ENCODE measurements at places on chromosomes 12 and 14.

- DNase-seq, result no peak
Observed at GRCh38 chr12:80901661-80902060, 36.1 kb downstream of the LIN7A start.

DNA sequence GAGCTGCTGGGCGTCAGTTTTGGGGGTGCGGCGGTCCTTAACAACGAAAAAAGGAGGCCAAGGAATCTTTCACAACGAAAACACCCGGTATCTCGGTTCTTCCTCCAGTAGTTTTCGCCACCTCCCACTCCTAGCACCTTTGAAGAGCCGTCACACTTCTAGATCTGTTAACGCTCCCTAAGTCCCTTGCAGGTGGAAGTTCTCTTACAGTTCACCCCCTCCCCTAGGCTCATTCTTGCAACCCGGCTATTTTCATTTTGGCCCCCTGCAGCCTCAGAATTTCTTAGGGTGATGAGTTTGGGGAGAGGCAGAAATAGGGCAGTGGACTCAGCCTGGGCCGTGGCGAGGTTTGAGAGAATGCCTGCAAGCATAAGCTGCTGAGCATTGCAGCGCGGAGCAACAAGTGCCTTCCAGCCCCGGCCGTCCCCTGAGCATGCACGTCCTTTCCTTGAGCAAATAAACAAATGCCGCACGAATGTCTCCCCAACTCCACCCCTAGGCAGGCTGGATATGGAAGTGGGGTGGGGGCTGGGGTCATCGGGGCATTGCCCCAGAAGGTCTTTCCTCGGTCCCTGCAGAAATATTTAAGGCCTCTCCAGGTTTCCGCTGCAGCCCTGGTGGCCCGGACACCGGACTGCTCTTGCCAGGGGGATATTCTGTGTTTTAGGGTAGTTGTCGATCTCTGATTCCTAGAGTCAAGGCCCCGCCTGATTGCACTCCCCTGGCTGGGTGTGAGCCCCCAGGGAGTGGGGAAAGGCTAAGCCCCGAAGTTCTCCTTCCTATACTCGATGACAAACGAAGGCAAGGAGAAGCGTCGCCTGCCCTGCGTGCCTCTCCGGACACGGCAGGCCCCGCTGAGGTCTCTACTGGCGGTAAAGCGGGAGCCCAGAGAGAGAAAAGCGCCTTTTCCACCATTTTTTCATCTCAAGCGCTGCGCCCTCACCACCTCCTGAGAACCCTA lies 1.6 kb downstream of the RFX4 start:
- DNase-seq, result no peak

DNA sequence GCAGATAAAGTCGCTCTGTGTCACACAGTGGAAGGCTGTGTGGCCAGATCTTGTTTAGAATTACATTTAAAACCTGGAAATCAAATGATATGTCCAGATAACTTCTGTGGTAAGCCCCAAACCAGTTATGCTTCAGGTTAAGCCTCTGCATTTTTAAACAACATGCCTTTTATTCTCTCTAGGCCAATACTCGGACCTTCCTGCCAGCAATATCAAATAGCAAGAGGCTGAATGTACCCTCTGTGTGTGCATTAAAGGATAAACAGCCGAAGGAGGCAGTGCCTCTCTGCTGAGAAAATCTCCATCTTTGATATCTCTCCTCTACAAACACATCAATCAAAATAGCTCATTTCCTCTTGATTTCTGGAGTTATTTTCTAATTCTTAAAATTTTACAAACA lies 67.1 kb upstream of the TMEM260 start:
- no peak for DNase-seq

GRCh38 chr14:26444822-26445221 lies 153.0 kb downstream of the NOVA1 start:
- DNase-seq, result peak; percentile 17

DNA sequence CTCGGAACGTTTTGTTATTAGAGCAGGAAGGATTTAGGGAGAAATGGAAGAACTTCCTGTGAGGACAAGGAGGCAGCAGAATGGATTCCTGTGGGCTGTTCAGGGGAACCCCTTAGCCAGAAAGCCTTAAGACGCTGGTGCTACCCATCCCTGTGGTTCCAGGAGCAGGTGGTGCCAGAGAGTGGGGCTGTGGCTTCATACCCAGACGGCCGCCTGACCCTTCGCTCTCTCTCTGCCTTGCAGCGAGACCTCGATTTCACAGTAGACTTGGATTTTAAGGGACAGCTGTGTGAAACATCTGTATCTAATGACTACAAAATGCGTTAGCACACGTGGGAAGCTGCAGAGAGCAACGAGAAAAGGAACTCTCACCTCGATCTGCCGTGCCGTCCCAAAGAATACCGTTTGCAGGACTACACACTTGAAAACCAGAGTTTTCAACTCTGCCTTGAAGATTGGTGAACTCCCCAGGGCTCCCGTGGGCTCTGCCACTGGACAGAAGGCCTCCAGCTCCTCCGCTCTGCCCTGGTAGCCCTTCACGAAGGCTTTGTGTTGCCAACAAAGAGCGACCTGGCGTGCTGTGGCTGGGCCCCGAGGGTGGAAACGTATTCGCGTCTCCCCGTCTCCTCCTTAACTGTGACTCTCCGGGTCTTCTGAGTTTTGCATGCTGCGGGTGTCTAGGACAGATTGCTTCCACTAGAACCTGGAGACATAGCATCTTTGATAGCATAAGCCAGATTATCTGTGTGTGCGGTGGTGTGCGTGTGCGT lies 102.0 kb downstream of the PRMT8 start:
- no peak for DNase-seq

GRCh38 chr14:57008534-57008933 lies 198.3 kb upstream of the OTX2 start:
- DNase-seq, result no peak

- no peak for DNase-seq
Observed at GRCh38 chr12:65662590-65662989, 161.7 kb upstream of the HMGA2 start.

DNA sequence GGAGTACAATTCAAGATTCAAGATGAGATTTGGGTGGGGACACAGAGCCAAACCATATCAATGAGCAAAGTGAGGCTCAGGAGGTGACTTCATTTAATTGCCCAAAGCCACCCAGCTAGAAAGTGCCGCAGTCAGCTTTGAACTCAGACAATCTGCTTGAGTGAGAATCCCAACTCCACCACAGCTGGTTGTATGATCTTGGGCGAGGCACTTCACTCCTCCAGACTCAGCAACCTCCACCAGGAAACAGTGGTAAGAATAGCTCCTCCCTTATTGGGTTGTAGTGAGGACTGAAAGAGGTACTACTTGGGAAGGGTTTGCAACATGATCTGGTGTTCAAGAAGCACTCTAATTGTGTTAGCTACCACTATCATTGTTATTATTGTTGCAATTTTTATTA lies 129.2 kb upstream of the RFLNA start:
- DNase-seq, result no peak

GRCh38 chr14:97943619-97944018 lies 1146.4 kb downstream of the VRK1 start:
- no peak for DNase-seq

- DNase-seq, result no peak
Observed at GRCh38 chr12:11891346-11891745, 179.4 kb upstream of the BCL2L14 start.

DNA sequence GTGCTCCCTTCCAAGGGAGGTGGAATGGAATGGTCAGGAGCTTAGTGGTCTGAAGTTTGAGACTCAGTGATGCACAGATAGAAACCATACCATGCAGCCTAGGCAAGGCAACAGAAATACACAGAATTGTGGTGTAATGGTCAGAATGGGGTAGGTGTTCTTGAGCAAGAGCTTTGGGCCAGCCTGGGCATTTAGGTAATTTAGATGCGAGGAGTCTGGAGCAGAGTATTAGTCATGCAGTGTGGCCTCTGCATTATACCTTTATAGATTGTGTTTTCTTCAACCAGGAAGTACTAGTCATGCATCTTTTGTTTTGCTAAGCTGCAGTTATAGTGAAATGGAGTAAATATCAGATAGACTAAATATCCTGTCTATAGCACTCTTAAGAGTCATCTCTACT lies 118.3 kb downstream of the DAAM1 start:
- DNase-seq, result peak; percentile 52

DNA sequence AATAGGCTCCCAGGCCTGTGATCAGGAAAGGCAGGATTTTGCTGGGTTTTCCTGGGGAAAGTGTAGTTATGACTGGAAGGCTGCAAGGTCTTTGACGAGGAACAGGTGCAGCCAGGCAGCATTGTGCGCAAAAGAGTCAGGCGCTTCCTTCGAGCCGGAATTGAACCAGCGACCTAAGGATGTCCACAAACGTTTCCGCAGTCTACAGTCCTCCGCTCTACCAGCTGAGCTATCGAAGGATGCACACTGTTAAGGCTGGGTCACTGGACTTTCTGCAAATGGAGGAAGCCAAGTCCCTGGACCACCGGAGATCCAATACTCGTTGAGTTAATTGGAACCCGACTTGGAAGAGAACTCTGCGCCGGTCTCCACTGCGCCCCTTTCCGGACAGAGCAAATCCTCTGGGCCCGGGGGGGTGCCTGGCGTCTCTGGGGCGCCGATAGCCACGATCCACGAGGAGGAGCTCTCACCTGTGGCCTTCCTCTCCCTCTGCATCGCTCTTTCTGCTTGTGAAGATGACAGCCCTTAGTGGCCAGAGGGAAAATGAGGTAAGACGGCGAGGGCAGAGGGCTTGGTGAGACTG lies 18.4 kb upstream of the OR6S1 start:
- no peak for DNase-seq

GRCh38 chr14:77593501-77593961 lies 22.9 kb downstream of the SPTLC2 start:
- DNase-seq, result peak; percentile 77

DNA sequence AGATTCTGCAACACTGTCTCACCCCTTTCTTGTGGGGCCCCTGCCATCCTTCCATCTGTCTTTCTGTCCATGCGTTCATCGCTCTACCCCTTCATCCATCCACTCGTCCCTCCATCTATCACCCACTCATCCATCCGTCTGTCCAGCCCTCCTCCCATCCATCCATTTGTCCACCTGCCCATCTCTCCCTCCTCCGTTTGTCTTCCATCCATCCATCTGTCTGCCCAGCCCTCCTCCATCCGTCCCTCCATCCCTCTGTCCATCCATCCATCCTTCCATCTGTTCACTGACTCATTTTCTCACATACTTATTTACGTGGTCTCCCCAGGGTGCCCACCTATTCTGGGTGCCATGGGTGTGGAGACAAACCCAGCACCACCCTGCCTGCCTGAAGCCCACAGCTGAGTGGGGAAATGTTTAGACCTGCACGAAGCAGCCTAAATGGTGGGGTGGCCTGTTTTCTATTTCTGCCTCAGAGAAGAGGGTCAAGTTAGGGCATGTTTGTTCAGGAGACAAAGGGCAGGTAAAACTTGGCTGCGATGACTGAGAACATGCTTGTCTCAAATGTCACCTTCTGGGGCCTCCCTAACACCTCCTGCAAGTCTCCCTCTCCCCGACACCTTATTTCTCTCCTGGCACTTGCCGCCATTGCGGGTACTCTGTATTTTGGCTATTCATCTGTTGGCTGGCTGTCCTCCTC lies 2.8 kb upstream of the SLC25A47 start:
- DNase-seq, result no peak

DNA sequence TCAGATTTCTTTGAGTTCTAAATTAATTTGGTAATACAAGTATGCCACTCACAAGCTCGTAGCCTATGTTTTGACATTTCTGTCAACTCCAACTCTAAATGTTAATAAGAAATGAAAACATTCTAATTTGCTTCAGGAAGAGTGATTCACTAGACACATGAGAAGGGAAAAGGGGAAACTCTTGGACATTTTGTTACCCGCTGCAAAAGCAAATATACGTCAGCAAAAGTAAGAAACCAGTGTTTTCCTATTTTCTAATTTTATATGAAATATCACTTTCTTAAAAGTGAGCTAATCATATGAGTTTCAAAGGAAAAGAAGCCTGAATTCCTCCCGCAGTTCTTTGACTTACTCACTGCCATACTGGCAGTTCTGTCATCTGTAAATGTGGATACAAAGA lies 162.3 kb downstream of the GRIP1 start:
- no peak for DNase-seq
